Neural crest cell (in vitro differentiated cells): ENCODE measurements at places on chromosomes 13 and 19. TPM values are rescaled to one million over a fixed set of nuclear protein-coding genes. Genes with fewer than 3 reads are reported as not detected.

GRCh38 chr19:55132453-55133129 lies 15.2 kb upstream of the PPP1R12C start:
- H3K36me3 ChIP-seq = no peaks in the 10 kb centered on the region
- DNase-seq = no peak

DNA sequence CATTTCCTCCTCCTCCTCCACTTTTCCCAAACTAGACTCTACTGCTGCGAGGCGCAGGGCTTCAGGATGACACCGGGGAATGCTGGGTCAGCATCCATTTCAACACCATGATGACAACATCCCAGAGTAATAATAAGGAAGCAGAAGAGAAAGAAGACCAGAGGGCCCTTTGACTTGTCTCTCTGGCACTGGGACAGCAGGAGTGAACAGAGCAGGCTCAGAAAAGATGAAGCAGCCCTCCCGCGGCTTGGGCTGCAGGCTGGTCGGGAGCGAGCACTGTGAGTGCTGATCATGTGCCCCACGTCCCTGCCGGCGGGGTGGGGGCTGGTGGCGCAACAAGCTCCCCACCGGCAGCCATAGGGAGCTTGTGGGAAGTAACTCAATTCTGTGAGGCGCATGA lies 30.5 kb downstream of the RANBP3 start:
- DNase-seq = no peak
- H3K27ac ChIP-seq = peak overlapping the region; percentile 92
- no peaks in the 10 kb centered on the region for H3K27me3 ChIP-seq
- peaks cover 5% of the 10 kb centered on the region for H3K36me3 ChIP-seq

DNA sequence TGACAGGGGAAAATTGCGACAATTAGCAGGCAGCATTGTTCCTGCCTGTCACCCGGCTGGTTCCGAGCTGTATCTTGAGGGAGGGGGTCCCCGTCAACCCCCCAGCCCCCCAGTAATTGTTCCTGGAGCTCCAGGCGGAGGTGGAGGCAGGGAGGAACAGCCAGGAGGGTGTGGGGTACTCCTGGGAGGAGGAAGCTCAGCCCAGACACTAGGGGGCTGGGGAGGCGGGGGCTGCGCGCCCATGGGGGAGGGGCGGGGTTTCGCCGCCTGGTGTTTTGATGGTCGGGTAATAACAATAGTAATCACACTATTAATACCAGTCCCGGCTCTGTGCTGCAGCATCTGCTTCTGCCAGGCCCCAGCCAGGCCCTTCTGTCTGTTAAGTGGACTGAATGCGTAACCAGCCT lies 8.6 kb downstream of the NPAS1 start:
- no peak for DNase-seq
- no peaks in the 10 kb centered on the region for H3K36me3 ChIP-seq
- no peak overlapping the region for H3K4me3 ChIP-seq
- H3K4me1 ChIP-seq = peaks cover 7% of the 10 kb centered on the region
- H3K27ac ChIP-seq = peak overlapping the region; percentile 62

- DNase-seq = no peak
- no peak overlapping the region for H3K4me3 ChIP-seq
- no peaks in the 10 kb centered on the region for H3K36me3 ChIP-seq
Measured at GRCh38 chr19:16118489-16119033, 6.9 kb downstream of the RAB8A start.

GRCh38 chr13:48542581-48543341 lies 9.9 kb upstream of the RCBTB2 start:
- H3K4me3 ChIP-seq = peak overlapping the region; percentile 28
- H3K27ac ChIP-seq = peak overlapping the region; percentile 89
- H3K4me1 ChIP-seq = peaks cover 27% of the 10 kb centered on the region
- H3K27me3 ChIP-seq = no peaks in the 10 kb centered on the region
- DNase-seq = peak; percentile 36
- H3K36me3 ChIP-seq = no peaks in the 10 kb centered on the region

DNA sequence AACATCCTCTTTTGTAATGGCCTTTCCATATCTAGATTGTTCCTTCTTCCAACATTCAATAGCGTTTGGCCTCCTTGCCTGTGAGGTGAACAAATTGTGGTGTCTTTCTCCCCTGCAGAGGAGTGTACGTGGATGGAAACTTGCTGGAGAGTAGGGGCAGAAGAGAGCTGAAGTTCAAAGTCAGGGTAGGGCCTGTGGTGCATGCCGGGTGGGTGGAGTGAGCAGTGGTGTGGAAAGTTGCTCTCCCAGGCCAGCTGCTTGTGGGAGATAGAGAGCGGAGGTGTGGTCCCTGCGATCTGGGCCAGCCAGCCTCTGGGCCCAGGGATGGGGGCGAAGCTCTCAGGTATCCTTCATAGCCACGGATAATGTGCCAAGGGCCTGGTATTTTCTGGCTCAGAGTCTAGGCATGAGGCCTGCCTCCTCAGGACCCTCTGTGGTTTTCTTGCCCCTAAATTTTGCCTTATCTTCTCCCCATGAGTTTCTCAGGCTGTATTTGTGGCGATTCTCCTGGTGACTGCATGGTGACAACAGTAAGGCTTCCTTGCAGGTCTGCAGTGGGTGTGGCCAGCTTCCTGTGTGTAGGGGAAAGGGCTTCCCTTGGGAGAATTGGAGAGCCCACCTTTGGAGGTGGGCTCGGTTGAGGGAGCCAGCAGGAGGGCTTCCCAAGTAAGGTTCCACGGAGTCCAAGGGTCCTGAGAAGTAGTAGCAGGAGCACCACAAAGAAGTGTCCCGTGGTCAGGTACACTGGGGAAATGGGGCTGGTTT lies 6.7 kb downstream of the RGCC start:
- H3K27me3 ChIP-seq = peaks cover 26% of the 10 kb centered on the region
- no peak overlapping the region for H3K4me3 ChIP-seq
- no peak overlapping the region for H3K27ac ChIP-seq
- H3K4me1 ChIP-seq = peaks cover 4% of the 10 kb centered on the region

Gene KCNJ14
- total RNA-seq = 1.5 and 2.0 TPM in 2 replicates

Gene DCAF15
- 83.5 and 85.6 TPM in 2 replicates for total RNA-seq
